ENCODE measurements at places on chromosomes 13 and 19.
A peak's percentile ranks its signal among the peaks of the same experiment; 100 is the strongest.

DNA sequence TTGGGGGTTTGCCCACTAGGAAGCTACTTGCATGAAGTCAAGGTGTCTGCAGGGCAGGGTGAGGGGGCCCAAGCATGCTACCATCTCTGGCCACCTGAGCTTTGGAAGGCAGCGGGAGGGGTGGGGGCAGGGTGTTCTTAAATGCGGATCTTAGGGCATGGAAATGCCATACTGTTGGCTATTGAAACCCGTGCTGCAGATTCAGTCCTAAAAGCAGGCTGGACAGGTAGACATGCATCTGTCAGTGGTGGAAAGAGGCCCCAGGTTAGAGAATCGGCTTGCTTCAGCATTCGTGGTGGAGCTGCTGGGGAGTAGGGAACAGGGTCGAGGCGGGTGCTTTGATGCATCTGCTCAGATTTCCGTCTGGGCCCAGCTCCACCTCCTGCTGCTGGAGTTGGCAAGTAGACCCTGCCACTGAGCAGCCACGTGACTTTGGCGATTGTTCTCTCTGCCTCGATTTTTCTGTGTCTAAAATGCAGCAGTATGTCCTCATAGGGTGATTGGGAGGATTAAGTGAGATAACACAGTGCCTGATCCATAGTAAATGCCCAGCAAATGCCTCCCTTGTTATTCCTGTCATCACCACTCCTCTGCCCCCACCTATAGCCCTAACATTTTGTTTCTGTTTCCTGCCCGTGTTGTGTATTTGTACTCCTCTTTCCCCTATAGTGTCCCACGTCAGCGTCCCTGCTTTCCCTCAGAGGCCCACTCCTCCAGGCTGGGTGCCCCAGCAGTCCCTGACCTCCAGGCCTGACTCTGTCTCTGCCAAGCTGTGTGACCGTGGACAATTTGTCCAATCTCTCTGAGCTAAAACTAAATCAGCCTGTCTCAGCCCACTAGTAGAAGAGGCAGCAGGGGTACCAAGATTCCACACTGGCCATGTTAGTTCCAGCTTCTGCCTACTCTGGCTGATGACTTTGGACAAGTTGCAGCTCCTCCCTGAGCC is 5.8 kb downstream of the PPP1R37 start:
- no peak for DNase-seq

DNA sequence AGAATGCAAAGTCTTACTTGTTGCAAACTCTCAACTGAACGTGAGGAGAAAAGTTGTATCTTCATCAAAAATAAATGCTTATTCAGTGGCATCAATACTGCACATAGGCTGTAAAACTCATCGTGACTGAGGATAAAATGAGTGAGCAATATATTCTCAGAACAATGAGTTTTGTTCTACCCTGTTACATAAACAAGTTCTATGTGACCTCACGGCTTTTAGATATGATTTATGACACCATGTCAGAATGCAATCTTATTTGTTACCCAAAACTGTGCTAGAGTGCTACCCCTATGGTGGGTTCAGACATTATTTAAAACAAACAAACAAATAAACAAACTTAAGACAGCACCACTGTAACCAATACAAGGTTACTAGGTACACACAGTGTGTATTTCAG is 55.4 kb downstream of the FOXO1 start:
- DNase-seq: no peak

DNA sequence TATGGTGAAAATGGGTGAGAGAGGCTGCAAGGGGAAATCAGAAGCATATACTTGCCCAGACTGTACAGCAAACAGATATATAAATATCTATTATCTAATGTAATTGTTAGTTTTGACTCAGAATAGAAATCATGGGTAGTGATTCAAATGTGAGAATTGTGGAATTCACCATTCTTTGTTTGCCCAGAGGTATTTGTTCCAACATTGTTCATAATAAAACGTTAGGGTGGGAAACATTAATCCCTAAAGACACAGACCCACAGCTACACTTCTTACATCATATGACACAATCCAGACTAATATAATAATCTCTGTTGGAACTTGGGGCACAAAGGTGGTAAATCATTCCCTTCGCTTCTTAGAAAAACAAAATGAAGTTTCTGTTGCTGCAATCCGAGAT is 646.5 kb upstream of the SLITRK6 start:
- no peak for DNase-seq

DNA sequence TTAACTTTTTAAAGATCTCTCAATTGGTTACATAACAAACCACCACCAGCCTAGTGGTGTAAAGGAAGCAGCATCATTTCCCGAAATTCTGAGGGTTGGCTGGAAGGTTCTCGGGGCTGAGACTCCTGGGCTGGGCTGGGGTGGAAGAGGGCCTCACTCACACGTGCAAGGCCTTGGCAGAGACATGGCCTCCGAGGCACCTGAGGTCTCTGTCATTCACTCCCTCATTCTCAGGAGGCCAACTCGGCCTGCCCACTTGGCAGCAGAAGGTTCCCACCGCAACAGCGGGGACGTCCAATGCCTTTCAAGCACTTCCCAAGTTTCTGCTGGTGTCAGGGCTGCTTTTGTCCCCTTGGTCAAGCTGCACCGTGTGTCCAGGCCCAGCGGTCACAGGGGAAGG is 18.6 kb upstream of the RASA3 start:
- no peak for DNase-seq

GRCh38 chr19:54388802-54389139 is 24.0 kb upstream of the LAIR1 start:
- DNase-seq: peak; percentile 56

DNA sequence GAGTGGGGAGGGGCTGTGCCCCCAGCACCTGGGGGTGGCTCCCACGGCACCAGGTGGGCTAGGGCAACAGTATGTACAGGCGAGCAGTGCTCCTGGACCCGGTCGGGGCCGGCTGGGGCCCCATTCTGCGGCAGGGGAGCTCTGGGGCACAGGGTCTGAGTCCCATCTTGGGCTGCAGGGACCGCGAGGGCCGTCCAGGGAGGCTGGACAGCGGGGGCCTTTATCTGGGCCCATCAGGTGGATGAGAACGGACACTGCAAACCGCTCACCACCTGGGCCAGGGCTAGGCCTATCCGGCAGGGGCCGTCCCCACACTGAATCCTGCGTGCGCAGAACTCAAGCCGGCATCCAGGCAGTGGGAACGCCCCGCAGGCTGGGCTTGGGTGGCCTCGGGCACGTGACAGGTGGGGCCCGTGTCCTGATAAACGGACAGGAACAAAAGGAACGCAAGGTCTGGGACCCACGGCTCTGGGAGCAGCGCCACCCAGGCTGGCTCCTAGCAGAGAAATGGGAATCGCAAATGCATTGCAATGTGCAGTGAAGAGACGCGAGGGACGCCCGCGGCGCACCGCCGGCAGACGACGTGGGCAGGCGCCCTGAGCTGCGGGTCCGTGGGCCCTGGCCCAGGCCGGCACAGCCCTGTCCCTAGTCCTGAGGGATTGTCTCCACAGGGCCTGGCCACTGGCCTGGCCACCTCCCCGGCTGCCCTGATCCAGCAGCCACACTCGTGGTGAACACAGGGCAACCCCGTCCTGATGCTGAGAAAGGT is 29.7 kb downstream of the BTBD2 start:
- DNase-seq: no peak

GRCh38 chr19:44529536-44529935 is at the start of gene CEACAM20:
TSS of gene CEACAM20 (minus strand) at chr19:44529675. CDS start at chr19:44529509, 166 bp downstream.
- no peak for DNase-seq

DNA sequence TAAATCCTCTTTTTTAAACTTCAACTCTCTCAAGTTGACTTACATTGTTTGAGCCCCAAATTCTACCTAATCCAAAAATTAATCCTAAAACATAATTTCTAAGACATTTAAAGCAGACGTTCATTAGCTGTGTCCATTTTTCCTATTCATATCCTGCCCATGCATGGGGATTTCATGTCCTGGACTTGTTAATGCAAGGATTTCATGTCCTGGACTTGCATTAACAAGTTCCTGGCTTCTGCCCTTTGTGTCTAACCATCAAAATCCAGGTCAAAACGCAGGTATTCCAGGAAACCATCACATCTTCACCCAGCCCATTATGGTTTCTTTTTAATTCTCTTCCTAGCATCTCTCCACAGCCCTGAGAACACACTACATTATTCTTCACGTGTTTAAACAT is 454.9 kb downstream of the KLF5 start:
- no peak for DNase-seq

GRCh38 chr19:18933297-18933696 is 7.7 kb downstream of the HOMER3 start:
- no peak for DNase-seq

DNA sequence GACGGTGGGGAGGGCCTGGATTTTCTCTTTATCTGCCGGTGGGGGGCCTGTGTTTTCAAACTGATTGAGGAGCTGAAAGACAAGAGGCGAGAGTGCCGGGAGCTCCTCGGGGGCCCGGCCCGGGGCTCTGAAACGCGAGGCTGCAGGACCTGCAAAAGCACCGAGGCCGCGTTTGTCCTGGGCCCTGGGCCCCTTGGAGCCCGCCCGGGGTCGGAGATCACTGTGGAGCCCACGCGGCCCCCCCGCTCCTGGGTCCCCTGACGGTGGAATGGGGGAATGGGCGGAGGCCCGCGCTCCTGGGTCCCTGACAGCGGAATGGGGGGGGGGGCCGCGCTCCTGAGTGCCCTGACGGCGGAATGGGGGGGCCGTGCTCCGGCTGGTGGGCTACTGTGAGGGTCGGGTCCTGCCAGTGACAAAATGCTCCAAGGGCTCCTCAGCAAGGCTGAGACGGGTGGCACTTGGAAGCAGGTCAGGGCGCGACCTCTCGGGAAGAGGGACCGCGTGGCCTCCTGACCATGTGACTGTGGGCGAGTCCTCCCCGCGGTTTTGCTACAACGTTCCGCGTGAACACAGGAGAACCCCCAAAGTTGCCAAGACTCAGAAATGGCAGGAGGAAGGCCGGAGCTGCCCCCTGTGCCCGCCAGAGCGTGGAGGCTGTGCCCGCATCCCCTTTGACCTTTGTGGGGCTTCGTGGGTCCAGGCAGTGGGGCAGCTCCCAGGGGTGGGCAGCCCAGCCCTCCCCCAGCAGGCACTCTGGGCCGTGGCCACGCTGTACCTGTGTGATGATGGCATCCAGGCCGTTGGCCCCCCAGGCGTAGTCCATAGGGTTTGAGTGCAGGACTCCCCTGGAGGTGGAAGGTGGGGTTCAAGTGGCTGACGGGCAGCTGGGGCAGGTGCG is 9.5 kb downstream of the FGF22 start:
- DNase-seq: no peak

DNA sequence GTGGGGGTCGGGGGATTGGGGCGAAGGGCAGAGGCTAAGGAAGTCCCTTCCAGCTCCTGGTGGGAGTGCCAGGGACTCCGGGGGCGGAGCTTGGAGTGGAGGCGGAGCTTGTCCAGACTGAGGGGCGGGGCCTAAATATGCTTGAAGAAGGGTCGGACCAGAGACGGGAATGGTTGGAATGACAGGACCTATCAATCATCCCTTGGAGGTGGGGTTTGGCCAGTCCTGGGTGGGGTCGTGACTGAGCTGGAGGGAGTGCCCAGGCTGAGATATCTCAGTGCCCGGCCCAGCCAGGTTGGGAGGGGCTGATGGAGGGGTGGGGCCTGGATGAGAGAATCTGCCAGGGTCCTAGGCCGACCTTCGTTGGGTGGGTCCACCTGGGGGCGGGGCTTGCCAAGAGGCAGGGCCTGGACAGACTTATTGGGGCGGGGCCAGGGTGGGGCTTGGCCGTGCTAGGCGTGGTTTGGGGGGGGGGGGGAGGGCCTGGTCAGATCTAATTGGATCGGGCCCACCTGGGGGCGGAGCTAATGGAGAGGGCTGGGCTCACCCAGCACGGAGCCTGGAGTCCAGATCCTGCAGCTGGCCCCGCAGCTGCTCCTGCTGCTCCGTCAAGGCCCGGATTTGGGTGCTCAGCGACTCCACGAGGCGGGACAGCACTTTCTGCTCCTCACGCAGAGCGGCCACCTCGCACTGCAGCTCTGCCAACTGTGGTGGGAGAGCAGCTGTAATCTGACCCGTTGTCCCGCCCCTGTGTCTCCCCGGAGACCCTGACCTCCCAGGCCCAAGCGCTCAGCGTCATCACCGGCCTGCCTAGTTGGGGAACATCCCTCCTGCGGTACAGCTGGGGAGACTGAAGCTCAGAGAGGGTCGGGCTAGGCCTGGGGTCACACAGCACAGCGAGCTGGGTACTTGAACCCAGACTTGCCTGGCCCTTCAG is 2.6 kb upstream of the WIZ start:
- no peak for DNase-seq

DNA sequence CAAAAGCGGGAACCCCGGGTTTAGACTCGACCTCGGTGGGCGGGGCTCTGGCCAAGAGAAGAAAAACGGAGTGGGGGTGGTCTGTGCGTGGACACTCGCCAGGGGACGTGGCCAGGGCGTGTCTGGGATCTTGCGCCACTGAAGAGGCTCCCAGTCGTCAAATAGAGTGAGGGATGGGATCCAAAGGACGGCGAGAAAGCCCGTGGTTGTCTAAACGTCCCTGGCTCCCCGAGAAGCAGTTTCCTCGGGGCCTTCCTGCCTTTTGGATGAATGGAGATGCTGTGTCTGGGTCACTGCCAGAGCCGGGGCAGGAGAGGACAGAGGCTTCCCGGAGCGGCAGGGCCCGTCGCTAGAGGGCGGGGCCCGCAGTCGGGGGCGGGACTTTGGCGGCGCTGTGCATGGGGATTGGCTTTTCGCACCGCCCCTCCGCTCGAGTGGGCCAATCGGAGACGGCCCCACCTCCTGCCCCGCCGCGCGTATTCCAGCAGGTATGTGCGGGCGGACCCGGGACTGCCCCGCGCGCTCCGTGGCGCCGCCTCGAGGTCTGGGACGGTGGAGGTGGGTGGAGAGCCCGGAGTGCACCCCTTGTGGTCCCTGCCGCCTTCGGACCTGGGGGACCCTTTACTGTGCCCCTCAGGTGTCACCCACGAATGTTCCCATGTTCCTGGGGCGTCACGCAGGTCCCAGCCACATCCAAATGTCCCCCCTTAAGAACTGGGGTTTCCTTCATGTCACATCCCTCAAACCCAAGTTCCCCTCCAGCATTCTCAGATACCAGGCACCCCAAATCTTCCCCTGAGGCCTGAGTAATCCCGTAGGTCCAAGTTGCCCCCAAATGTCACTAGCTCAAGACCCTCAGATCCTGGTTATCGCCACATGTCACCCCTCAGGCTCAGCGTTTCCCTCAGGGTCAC is 38.3 kb downstream of the ZSWIM4 start:
- DNase-seq: peak; percentile 93

DNA sequence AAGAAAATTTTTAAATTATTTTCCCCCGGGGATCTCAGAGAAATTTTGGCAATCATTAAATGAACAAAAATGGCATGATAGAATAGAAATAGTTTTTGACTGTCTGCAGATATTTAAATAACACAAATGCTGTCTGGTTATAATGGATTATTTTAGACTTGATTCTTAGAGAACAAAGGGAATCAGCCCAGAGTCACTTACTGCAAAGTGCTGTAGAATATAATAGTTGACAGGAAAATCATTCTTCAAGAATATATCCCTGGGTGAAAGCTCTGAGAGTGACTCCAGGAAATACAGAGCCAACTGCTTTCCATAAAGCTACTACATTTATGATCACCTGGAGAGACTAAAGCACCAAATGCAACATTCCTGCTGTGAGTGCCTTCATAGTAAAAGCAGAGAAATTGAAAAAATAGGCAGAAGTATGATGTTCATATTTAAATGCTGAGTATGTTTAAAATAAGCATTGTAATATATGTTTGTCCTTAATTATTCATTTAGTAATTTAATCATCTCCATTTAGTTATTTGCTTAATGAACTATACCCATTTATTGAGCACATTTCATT is 1765.8 kb downstream of the SLITRK1 start:
- DNase-seq: no peak

GRCh38 chr13:35630551-35631275 is 154.2 kb upstream of the MAB21L1 start:
- no peak for DNase-seq

- DNase-seq: no peak
These were observed 132.0 kb upstream of the SERP2 start for GRCh38 chr13:44241638-44242037.

- DNase-seq: peak; percentile 75
These were observed 65.1 kb upstream of the GTF3A start for GRCh38 chr13:27359199-27359821.

Data from activated CD8-positive, alpha-beta T cell treated with anti-CD3 and anti-CD28 coated beads, Interleukin-2, amount 10 ng/mL, durations not matched to agents 7 days and 5 days (primary cell).